ENCODE measurements at places on chromosomes 1 and 21.

GRCh38 chr1:65938506-65938905, 145.8 kb downstream of the PDE4B start:
- no peak for DNase-seq

DNA sequence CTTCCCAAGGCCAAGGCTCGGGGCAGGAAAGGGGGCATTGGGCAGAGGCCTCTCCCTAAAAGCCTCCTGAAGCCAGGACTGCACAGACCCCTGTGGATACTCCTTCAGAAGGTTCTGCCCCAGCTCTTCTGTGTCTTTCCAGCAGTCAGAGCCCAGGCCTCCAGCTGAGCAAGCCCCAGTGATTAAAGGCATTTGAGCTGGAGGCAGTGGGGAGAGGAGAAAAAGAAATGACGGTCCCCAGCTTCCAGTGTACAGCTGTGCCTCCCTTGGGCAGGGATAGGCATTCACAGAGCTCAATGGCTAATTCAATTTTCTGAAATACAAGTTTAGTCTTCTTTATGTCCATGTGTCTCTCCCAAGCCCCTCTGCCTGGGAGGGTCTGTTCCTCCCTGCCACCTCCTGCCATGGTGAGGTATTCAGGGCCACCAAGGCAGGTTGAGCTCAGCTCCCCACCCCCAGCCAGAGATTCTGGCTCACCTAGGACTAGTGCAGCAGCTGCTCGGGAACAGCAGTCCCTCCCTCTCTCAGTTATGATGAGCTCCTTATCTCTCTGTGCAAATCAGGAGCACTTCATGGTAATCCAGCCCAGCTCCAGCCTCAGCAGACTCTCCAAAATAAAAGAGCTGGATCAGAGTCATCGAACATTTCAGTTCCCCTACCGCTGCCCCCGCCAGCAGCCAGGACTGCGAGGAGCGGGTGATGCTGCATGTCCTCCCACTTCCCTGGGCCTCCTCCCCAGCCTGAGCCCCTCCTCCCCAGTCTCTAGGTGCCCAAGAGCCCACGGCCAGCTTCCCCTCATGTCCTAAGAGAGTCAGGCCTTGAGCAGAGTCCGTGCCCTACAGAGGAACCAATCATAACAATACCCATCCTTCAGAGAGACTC, 208.4 kb upstream of the ZC3H12A start:
- DNase-seq, result no peak

GRCh38 chr1:246569248-246570238, 3.3 kb downstream of the CNST start:
- DNase-seq, result no peak

DNA sequence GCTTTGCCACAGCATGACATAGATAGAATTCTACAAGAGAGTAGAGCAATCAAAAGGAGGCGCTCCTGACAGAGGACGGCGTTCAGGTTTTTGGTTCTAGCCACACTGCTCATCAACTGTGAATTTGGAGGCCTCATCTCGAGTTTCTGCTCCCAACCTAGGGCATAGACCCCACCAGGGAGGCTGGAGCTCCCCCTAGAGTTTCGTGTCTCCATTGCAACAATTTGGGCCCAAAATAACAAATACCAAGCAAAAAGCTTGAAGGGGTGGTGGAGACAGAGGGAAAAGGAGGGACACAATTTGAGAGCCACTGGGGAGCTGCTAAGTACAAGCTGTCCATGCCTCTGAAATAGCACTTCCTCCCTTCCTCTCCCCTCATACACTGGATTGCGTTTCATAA, 297.0 kb downstream of the GPATCH2 start:
- peak; percentile 67 for DNase-seq

DNA sequence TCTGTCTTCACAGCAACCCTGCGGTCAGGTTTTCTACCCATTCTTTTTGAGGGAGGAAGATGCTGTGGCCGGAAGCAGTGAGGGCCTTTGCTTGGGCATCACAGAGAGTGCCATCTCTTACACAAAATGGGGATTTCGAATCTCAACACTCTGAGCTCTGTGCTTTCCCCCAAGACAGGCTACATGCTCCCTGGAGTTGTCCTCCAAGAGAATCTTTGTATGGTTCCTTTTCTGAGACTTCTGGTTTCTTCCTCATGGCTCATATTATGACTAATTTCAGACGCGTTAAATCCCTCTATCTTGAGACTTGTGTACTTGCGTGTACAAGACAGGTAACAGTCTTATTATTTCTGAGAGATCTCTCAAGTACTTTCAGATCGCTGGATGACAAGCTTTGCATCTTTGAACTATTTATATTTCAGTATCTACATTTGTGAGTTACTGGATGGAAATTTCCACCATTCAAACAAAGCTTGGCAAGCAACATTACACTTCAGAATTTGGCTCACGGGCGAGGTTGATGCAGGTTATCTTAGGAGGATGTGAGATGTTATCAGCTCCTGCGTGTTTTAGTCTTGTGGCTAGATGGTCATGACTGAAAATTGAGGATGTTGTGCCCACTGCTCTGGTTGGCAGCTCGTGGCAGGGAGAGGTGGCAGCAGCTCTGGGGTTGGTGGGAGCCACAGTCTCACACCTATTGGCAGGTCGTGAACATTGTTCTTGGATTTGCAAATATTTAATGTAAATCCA, 19.4 kb downstream of the ABCG1 start:
- no peak for DNase-seq

GRCh38 chr1:115227346-115228082, 110.5 kb downstream of the NGF start:
- no peak for DNase-seq

DNA sequence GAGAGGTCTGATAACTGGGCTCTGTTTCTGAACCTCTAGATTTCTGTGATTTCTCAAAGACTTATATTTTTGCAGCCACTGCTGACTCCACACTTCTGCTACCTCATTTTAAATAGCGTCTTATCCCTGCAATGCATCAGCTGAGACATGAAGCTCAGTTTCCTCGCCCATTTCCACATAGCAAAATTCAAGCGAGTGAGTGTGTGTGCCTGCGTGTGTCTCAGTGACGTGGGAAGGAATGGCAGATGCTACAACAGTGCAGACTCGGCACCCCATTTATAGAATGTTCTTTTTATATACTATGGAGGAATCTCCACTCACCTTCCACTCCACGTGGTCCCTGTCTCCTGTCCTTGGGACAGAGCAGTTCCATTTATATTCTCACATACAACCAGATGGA, 35.7 kb downstream of the ZMYND12 start:
- no peak for DNase-seq

GRCh38 chr1:41481109-41481775, 3.2 kb downstream of the EDN2 start:
- DNase-seq, result no peak

DNA sequence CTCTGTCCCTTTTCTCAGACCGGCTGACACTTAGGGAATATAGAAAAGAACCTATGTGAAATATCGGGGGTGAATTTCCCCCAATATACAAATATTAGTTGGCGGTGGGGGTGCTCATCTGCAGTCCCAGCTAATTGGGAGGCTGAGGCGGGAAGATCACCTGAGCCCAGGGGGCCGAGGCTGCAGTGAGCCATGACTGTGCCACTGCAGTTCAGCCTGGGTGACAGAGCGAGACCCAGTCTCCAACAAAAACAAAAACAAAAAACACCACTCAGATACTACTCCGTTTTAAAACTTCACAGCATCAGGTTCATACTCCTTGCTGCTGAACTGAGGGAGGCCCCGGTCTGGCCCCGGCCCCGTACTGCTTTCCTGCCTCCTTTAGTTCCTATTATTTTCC, 5.9 kb upstream of the EXOSC10 start:
- DNase-seq, result no peak

DNA sequence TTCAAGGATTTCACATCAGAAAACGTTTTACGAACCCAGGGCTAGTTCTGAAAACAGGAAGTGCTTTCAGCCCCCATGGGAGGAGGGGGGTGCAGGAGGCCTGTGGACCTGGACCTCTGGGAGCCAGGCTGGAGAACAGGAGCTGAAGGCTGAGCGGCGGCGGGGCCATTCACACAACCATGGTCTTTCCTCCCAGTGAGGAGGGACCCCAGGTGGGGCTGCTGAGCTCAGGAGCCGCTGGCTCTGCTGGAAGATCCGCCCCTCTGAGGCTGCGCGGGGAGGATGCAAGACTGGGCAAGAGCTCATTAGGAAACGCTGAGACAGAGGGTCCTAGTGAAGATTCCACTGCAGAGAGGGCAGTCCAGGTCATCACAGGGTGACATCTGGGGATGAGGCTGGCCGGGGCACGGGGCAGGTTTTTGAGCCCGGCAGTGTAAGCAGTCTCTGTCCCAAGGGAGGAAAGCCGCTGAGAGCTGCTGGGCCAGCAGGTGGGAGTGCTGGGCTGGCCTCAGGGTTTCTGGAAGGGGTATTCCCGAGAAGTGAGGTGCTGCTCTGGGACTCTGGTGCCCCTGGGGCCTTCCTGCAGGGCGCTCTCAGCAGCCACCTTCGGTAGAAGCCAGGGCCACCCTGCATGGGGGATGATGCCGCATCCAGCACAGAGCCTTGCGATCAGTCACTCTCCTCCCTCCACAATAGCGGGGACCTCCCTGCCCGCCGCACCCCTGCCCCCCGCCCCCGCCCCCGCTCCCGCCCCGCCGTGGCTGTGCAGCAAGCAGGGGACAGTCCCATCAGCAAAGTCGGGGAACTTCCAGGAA, 7.5 kb downstream of the MX2 start:
- DNase-seq, result peak; percentile 68

DNA sequence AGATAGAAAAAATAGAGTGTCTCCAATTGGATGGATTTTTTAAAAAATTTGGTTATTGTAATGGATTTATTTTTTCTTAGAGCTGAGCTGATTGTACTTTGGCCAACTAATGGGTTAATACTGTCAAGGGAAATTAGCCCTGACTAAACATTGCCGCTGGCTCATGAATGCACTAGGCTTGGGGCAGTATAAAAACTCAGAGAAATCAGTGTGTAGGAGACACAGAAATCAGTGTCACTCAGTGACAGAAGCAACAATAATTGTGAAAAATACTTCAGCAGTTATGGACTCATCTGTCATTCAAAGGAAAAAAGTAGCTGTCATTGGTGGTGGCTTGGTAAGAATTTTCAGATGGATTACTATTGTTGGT, at the start of gene KMO:
KMO (plus strand) TSS at position 217 of the 370 bp plus-strand sequence; CDS start at position 284, 67 bp downstream.
- DNase-seq, result no peak

GRCh38 chr1:222375701-222376100, 172.2 kb downstream of the HHIPL2 start:
- no peak for DNase-seq

DNA sequence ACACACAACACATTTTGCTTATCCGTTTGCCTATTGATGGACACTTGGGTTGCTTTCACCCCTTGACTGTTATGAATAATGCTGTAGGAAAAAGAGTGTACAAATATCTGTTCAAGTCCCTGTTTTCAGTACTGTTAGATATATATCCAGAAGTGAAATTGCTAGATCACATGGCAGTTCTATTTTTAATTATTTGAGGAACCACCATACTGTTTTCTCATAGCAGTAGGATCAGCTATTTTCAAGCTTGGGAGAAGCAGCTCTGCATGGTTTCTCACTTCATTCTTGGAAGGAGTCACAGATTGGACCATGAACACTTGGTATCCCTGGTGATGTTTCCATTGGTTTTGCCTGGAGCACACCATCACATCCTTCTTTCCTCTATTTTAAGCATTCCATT, 114.4 kb upstream of the ZP4 start:
- no peak for DNase-seq

DNA sequence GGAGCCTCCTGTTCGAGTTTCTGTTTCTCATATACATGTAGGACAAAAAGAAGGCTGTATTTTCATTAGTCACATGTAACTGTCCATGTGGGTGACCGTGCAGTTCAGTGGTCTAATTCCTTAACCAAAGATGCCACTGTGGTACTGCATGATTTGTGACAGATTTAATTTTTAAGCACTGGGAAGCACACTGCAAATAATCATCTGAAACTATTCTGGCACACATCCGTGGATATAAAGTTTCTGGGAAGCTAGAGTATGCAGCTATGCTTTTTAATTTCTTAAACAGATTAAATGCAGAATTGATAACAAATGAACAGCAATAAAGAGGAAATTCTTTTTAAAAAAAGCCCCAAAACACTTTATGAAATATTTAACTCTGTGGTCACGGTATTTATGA, 254.8 kb downstream of the LMO4 start:
- no peak for DNase-seq

DNA sequence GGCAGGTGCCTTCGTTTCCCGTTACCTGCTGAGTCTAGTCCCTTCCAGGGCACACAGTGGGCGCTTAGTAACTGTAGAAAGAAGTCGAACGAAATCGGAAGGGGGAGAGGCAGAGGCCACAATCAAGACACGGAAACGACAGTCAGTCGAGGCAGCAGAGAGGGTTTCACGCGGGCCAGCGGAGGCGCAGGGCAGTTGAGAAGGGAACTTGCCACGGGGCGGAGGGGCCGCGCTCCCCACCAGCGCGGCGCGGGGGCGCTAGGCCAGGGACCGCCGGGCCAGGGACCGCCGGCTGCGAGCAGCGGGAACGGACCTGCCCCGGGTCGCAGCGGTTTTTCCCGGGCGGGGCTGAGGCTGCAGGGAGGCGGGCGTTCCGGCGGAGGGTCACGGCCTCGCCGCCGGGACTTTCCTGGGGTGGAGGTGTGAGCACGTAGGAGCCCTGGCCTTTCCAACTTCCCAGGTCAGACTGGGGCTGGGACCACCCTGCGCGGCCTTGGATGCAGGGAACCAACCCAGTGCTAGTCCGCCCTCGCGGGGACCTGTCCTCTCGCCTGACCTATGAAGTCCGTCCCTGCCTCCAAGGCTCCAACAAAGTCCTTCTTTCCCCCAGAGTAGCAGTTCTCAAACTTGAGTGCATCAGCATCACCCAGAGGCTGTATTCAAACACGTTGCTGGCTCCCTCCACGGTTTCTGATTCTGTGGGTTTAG, 150.1 kb upstream of the FGGY start:
- no peak for DNase-seq

DNA sequence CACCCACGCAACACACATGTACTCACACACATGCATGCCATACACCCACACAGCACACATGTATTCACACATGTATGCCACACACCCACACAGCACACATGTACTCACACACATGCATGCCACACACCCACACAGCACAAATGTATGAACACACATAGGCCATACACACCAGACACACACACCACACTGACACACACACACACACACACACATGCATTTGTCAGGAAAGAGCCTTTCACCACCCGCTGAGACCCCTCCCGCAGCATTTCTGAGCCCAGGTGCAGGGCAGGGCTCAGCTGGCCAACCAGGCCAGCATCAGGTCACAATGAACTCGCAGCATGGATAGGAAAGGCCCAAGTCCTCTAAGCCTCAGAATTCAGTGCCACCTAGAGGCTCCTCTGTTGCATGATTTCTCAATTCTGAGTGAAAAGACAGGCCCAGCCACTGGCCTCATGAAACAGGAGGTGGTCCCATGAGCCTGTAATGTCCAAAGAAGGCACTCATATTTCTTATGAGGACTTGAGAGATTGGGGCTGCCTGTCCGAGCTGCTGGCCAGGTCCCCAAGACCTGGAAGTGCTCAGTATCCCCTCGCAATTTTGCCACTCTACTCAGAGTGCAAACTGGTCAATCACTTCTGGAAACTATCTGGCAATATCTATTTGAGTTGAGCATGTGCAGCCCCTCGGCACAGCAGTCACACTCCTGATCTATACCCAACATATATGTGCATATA, 57.3 kb downstream of the PSMG1 start:
- peak; percentile 85 for DNase-seq

Measured in NT2/D1 (cell line).